Suprapubic skin (tissue), 4 donors: ENCODE measurements at places on chromosomes 2 and 18.

DNA sequence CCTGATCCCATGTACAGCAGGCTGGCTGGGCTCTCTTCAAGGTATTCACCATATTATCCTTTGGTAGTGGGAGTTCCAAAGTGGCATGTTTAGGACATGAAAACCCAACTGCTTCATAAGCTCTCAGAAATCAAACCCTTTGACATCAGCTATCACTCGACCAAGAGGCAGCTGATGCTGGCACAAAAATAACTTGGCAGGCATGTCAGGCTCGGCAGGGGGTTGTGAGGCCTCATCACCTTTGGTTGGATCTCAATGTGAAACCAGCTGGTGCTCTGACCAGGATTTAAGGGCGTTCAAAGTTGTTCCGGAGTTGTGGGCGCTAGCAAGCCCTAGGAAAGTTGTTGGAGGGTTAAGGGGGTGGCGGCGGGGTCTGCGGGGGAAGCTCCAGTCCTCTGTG is 171.9 kb downstream of the FHOD3 start:
- DNase-seq, result no peak

- no peak for DNase-seq
Observed at GRCh38 chr2:101688261-101688660, 9.2 kb upstream of the MAP4K4 start.

DNA sequence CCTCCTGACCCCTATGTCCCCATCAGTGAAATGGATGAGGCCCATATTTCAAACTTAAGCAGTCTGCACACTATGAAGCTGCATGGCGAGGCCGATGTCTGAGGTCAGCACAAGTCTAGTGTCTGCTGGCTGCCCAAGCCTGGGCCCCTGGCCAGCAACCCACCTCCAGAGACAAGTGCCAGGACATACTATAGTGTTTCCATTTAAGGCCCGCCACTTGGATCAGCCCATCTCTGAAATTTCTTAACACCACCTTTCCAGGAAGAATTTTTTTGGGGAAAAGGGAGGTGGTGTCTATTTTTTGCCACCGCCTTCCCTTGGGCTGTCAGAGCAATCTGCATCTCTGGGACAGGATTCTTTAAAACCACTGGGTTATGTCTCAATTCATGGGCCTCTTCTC is 1.8 kb downstream of the ACVR1 start:
- DNase-seq, result no peak

- DNase-seq, result no peak
Observed at GRCh38 chr2:227864161-227864756, 7.2 kb upstream of the DAW1 start.

DNA sequence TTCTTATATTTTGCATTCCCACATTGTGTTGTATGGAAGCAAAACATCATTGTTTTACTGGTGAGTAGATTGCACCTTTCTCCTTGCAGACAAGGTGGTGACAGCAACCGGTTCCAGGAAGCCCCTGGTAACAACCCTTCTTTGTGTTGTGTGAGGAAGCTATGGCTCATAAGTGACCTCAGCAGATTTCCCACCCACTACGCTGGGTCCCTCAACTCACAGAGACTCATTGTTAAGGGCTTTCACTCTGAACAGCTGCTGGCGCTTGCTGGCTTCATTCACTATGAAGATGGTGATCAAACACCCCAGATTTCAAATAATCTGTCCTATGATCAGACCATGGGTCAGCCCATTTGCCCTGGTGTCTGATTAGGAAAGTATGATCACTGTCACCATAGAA is 53.4 kb downstream of the WIPF1 start:
- no peak for DNase-seq

DNA sequence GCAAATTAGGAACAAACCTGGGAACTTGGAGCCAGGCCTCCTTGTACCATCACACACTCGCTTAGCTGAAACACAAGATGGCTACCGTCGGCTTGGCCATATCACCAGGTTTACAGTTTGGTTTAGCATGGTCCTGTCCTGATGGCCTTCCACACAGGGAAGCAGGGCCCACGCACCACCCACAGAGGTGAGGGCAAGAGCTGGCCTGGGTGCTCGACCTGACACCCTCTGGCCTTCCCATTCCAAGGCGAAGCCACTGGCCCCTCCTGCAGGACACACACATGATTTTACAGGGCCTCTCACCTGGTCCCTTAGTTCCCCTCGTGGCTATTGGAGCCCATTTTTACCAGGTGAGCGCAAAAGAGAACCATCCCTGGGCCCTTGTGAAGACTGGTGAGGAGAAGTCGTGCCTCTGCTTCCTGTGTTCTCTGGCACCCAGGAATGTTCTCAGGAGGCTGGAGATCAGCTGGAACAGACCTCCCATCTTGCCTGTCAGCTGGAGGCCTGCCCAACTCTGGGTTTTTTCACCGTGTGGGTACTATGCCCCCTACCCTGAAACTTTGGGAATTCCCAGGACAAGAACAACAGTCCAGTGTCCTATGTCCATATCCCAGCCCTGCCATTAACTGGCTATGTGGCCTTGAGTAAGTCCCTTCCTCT is 53.0 kb upstream of the FOSL2 start:
- DNase-seq, result no peak

- DNase-seq, result no peak
Observed at GRCh38 chr2:134149904-134150303, 104.0 kb upstream of the MGAT5 start.

GRCh38 chr18:27762054-27762453 is 414.9 kb downstream of the CDH2 start:
- DNase-seq, result no peak

GRCh38 chr18:37487400-37487867 is 78.2 kb downstream of the CELF4 start:
- DNase-seq, result no peak

DNA sequence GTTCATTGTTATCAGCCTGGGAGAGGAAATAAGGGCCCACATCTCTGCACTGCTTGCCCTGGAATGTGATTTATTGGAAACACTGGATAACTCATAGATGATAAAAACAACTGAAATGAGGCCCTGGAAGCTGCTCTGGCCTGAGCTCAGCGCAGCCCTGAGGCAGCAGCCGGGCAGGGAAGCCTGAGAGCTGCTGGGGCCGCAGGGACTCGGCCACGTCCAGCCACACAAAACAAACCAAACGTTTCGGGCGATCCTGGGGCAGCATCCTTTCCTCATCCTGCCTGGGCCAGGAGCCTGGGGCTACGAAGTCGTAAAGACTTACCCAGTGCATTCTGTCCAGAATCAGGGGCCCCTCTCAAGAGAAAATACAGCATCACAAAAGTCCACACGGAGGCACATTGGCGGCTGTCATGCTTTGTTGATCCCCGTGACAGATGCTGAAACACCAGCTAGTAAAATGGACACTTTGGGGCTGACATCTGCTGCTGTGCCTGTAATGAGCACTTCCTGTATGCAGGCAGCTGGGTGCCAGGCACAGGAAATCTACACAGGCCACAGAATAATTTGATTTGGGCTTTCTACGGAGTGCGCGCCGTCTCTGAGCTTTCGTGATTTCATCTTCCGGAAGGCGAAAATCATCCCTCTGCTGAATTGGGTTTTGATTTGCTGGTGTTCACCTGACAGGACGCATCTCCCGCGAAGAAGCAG is 250.6 kb downstream of the EIPR1 start:
- peak; percentile 54 for DNase-seq

DNA sequence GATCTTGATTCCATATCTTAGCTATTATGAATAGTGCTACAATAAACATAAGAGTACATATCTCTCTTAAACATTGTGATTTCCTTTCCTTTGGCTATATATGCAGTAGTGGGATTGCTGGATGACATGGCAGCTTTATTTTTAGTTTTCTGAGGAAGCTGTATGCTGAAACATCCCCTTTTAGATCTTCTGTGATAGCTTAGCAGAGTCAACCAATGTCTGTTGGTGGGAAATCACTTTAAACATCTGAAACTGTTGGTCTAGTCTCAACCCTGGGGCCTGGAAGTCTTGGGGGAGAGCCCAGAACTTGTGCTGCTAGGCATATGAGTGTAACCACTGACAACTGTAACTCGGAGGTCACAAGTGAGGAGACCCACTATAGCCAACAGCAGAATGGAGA is 378.6 kb upstream of the SLC14A2 start:
- no peak for DNase-seq

- DNase-seq, result no peak
Observed at GRCh38 chr2:181306785-181307184, 150.4 kb upstream of the ITGA4 start.

- no peak for DNase-seq
Observed at GRCh38 chr2:161076936-161077335, 83.3 kb upstream of the TANK start.

- DNase-seq, result no peak
Observed at GRCh38 chr2:171410101-171410500, 23.7 kb downstream of the METTL8 start.

GRCh38 chr2:33229646-33230045 is 246.8 kb upstream of the RASGRP3 start:
- DNase-seq, result no peak

GRCh38 chr2:3294493-3294892 is 83.1 kb downstream of the EIPR1 start:
- DNase-seq, result peak; percentile 28

DNA sequence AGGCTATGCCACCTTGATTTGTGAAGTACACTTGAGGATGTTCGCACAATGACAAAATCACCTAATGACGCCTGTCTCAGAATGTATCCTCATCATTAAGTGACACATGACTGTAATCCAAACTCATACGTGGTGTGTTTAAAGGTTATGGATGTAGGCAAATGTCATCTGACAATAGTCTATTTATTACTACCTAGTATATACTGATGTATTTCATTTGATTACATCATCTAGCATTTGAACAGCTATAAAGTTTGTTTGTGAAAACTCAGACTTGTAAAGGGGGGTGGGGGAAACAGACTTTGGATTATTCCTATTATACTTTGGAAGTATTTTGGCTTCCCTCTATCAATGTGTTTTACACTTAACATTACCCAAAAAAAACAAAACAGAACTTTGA is 129.9 kb downstream of the TANC1 start:
- no peak for DNase-seq

DNA sequence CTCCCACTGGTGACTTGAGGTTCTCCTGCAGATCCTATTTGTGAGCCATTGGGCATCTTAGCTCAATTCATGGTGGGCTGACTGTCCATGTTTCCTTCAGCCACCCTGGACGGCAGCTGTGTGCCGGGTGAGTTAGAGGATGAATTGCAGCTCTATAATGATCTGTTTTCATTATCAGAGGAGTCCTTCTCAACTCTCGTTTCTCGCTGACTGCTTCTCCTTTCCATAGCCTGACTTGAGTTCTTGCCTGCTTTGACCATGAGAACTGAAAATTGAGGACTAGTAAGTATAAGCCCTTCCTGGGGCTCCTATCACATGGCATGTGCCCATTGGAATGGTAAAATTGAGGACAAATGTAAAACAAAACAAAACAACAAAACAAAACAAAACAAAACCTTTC is 121.8 kb downstream of the CDC42EP3 start:
- no peak for DNase-seq

DNA sequence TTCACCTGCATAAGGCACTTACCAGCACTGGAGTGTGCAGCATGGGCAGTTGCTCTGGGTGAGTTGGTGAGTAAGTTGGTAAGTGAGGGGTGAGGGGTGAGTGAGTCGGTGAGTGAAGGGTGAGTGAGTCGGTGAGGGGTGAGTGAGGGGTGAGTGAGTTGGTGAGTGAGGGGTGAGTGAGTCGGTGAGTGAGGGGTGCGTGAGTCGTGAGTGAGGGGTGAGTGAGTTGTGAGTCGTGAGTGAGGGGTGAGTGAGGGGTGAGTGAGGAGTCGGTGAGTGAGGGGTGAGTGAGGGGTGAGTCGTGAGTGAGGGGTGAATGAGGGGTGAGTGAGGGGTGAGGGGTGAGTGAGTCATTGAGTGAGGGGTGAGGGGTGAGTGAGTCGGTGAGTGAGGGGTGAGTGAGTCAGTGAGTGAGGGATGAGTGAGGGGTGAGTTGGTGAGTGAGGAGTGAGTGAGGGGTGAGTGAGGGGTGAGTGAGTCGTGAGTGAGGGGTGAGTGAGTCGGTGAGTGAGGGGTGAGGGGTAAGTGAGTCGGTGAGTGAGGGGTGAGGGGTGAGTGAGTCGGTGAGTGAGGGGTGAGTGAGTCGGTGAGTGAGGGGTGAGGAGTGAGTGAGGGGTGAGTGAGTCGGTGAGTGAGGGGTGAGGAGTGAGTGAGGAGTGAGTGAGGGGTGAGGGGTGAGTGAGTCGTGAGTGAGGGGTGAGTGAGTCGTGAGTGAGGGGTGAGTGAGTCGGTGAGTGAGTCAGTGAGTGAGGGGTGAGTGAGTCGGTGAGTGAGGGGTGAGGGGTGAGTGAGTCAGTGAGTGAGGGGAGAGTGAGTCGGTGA is 17.1 kb downstream of the THAP4 start:
- no peak for DNase-seq

GRCh38 chr2:212147921-212148513 is 390.6 kb downstream of the ERBB4 start:
- DNase-seq, result no peak

- DNase-seq, result no peak
Observed at GRCh38 chr2:195320413-195320973, 336.5 kb upstream of the SLC39A10 start.

- DNase-seq, result no peak
Observed at GRCh38 chr2:207681431-207681830, 30.0 kb upstream of the CCNYL1 start.

DNA sequence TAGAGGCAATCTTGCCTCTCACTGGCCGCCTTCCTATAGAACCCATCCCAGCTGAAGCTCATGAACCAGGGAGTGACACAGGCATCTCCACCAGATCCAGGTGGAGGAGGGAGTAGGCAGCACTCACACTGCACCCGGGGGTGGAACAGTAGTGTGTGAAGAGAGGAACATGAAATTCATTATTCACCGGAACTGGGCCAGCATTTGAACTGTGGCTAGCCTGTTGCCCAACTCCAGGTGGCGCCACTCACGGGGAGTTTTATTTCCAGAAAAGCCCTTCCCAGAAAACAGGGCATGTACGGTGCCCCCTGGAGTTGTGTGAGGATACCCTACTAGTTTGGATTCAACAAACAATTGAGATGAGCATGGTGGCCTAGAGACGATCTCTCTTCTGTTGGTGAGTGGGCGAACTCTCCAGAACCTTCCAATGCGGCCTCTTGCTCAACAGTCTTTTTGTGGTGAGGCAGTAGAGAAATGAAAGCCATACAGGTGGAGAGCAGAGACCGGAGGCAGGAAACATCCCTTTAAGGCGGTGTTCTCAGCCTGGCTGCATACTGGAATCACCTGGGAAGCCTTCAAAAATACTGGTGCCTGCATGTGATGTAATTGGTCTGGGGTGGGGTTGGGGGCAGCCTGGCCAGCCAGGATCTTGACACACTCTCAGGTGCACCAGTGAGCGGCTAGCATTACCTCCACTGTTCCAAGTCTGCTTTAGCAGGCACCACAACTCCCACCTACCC is 73.5 kb upstream of the NEDD4L start:
- DNase-seq, result no peak

DNA sequence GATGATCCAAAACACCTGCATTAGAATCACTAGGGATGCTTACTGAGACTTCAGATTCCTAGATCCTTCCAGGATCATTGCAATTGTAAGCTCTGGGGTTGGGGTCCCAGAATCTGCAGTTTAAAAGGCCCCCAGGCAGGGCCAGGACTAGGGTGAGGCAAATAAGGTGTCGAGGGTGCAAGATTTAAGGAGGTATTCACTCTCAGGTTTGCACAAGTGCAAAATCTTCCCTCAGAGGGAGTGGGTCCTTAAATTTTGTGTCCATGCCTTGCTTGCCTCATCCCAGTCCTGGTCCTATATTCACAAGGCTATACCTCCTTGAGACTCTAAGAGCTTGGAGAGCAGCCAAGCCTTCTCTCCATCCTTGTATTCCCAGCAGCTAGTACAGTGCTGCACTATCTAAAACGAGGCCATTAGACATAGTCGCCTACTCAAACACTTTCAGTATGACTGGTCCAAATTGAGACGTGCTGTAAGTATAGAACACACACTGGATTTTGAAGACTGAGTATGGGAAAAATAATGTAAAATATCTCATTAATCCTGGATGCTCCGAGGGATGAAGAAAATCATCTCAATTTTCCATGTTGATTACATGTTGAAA is 31.6 kb upstream of the MREG start:
- DNase-seq, result no peak
